CD4-positive, CD25-positive, alpha-beta regulatory T cell (primary cell): ENCODE measurements at places on chromosomes 3 and 15. TPM values are rescaled to one million over a fixed set of nuclear protein-coding genes. Genes with fewer than 3 reads are reported as not detected.
A peak's percentile ranks its signal among the peaks of the same experiment; 100 is the strongest.

- no peak for DNase-seq
Observed at GRCh38 chr3:168341956-168342936, 246.5 kb upstream of the GOLIM4 start.

GRCh38 chr3:12513694-12514446, 29.6 kb downstream of the TSEN2 start:
- no peak for DNase-seq

- no peak for DNase-seq
Observed at GRCh38 chr3:50658416-50658815, 16.3 kb upstream of the DOCK3 start.

DNA sequence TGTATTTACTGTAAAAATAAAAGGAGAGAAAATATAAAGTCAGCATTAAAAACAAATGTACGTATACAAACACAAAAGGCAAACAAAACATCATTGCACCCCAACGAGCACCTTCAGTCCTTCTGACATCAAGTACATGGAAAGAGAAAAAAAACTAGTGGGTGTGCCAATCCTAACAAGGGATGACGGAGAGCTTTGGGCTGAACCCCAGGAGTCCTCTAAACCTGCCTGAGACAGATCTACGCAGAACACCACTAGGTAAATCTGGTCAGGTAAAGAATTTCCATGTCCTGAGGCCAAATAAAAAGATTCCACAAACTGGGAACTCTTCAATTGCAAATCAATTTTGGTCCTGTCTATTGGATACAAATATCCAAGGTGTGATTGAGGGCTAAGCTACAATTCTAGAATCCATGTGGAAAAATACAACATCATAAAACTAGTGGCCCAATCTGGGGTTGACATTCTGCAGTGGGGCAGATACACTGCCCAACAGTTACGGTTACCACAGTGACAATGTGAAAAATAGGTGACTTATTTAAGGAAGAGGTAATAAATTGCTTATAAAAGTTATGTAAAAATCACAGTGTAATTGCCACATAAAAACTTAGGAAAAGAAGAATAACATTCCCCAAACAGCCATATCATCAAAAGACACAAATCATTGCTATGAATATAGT, 14.2 kb downstream of the IFT80 start:
- DNase-seq, result no peak

DNA sequence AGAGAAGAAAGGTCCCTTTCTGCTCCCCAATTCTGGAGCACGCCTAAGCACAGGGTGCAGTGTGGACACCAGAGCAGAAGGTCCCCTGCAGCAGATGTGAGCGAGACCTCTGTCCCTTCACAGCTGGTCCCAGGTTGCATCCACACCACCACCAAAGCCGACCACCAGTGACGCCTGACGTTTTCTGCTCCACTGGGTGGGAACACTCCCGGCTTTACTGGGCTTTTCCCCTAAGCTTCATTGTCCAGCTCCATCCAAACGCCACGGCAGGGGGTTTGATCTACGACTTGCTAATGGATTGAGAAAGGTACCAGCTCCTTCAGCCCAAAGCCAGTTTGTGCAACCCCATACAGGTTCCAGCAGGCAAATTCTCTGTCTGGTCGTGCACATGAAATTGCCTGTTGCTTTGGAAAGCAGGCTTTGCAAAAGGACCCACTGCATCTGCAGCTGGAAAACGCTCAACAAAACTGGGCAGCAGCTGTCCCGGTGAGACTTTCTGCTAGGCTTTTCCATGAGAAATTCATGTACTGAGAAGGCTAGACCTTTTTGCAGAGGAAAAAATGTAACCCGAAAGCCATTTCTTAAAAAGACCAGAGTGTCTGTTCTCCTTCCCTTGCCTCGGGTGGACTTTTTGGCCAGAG, 31.1 kb downstream of the ADAMTS17 start:
- DNase-seq, result no peak

DNA sequence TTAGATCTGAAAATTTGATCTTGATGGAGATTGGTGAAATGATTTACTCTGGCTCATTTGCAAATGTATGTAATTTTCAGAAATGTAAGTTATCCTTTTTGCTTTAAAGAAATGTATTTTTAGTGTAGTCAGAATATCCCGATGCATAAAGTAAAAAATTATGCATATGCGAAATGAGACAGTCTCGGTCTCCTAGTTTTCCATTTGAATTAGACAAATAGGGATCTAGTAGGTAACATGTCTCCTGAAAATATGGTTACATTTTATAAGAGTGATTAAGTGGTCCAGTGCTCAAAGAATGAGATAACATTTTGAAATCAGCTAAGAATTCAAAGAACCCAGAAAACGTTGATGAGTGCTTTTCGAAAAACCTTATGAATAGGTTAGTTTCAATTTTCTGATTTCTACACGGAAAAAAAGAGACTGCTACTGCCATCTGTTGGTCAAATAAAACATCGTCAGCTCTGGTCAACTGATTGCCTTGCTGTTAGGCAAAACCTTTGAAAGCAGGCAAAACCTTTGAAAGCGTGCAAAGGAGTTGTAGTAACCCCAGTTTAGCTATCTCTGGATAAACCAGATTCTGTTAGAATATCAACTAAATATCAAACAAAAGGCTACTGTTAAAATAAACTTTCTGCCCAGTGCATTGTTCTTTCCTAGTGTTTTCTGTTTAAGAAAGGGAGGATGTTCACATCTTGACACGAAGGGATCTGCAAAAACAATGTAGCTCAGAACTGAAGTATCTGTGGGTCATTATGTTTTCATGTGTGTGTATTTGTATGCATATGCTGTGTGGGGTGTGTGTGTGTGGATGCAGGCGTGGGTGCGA, 59.3 kb upstream of the CHMP2B start:
- DNase-seq, result peak; percentile 48

DNA sequence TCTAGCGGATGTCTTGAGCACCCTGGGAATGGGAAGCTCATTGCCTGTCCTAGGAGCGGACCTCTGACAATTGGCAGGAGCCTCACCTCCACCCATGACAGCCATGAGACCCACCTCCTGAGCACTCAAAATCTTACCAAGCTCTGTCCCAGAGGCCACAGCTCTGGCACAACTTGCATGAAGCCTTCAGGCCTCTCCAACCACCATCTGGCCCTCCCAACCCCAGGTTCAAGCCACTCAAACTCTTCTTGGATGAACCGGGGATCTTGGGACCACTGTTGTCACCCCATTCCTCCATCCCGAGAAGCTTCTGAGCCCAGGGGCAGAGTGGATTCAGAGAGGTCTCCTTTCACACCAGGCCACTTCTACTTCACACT, 1.5 kb downstream of the VIPR1 start:
- no peak for DNase-seq

GRCh38 chr3:39358333-39358732, 24.8 kb upstream of the SLC25A38 start:
- peak; percentile 26 for DNase-seq

DNA sequence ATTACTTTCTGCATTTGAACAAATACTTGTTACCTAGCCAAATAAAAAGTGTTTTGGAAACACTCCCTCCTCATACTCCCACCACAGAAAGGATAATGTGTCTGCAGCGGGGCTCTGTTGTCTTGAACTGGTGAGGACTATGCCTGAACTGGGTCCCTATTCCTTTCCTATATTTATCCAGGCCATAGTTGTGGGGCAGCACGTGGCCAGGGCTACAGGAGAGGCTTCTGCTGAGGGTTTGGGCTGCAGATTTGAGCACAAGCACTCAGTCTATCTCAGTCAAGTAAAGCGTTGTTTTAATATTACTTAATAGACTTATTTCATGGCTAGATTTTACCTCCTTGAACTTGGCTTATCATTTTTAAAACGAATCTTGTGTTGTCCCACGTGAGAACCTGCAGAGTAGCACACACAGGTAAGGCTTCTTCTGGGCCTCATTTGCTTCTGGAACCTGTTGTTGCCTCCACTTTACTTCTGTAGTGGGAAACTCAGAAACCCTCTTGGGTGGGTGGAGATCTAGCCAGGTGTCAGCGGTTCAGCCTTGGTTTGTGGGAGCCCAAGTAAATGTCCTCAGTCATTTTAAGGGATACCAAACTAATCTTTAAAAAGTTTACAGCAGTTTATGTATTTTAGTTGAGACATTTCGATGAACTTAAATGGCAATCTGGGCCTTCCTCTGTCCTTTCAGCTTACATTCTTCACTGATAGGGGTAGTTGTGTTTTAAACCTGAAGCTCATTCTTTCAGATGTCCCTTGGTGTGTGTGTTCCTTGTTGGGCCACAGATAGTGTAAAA, 51.1 kb downstream of the TRIM71 start:
- DNase-seq, result no peak

- no peak for DNase-seq
Observed at GRCh38 chr3:172145031-172145686, 105.8 kb downstream of the FNDC3B start.

GRCh38 chr15:33201491-33202231, 7.1 kb upstream of the FMN1 start:
- DNase-seq, result peak; percentile 10

DNA sequence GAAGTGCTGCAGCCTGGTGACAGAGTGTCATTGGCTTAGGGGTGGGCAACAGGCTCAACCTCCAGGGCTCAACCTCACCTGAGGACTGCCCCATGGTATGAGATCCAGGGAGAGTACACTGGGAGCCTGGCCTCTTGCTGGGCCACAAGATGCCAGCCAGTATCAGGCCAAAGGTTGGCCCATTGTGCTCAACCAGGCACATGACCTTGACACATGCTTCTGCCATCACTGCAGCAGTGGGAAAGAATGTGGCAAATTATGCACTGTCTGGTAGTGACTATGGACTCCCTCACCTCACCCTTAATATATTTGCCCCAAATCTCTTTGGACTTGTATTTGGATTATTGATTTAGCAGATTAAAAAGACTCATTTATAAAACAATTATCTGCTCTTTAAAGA, 233.9 kb upstream of the GOLGA6L4 start:
- no peak for DNase-seq

DNA sequence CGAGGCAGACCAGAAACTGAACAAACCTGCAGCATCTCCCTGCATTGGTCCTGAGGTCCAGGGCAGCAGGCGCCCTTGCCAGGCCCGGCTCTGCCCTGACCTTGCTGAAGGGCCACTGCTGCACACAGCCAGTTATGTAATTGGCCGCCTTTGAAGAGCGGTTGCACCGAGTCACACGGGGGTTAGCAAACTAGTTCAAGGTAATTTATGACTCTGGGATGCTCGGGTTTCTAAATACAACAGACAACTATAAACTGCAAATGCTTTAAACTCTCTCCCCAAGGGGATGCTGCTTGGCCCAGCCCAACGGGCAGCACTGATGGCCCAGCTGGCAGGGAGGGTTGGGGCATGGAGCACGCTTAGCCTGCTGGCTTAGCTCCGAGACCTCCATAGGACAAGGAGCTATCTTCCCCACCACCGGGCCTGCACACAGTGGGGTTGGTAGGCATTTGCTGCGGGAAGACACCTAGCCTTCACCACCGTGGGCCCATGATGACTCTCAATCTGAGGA, 60.3 kb upstream of the IQSEC1 start:
- DNase-seq, result no peak

- no peak for DNase-seq
Observed at GRCh38 chr3:134378818-134379217, 4.6 kb upstream of the AMOTL2 start.

- no peak for DNase-seq
Observed at GRCh38 chr3:123141276-123141675, 60.5 kb upstream of the SEC22A start.

DNA sequence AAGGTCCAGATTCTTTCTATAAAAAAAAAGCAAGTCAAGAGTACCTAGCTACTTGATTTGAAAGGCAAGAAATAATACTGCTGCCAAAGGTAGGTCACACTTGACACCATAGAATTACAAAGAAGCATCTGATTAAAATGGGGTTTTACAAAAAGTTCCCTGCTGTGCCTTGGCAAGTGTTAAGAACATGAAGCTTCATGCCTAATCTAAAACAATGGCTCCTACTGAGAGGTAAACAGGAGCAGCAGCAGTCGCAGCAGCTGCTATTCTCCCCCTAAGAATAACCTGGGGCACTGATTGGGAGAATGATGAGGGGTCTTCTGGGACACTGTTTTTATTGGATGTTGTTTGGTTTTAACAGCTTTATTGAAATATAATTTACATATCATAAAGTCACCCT, 14.1 kb downstream of the UBP1 start:
- no peak for DNase-seq

DNA sequence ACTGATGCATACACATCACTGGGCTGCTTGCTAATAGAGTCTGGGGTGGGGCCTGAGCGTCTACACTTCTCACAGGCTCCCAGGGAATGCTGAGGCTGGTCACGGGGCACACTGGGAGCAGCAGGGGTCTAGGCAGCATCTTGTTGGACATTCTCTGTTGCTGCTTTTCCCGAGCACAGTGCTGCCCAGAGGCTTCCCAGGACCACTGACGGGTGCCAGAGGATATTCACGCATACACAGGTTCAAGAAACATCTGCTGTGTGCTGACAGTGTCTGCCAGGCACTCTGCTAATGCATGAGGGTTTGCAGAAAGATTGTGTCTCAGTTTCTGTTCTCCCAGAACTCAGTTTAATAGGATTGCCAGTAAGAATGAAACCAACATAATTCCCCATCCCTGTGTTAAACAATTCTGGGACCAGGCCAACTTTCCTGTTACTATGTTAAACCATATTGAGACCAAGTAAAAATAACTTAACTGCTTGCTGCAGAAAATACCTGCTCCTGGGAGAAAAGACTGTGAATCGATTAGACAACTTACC, 23.9 kb upstream of the BCL2L10 start:
- no peak for DNase-seq

- no peak for DNase-seq
Observed at GRCh38 chr3:171468296-171468906, 8.2 kb upstream of the TNIK start.

- no peak for DNase-seq
Observed at GRCh38 chr3:149340310-149340933, 7.0 kb upstream of the TM4SF18 start.

DNA sequence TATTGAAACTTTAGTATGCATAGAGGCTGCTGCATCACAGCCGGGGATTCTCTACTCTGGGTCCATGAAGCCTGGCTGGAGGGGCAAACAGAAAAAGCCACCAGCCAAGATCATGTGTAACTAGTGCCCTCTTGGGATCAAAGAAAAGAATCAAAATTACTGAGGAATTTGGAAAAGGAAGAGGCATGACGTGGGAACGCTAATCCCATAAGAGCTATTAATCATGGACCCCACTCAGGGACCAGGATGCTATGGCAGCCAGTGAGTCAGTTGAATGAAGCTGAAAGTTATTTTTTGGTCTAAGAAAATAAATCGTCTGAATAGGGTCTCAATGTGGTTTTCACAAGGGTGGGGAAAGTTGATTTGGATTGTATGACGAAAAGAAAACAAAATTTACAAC, 1165.1 kb downstream of the ROBO2 start:
- DNase-seq, result no peak

GRCh38 chr3:33181229-33181628, 37.4 kb downstream of the SUSD5 start:
- DNase-seq, result no peak

The INKA1 gene
- total RNA-seq, result 1.2 TPM

The CD80 gene
- total RNA-seq, result 24.2 TPM

The HTR3E gene
- total RNA-seq, result not detected

The GASK1A gene
- not detected for total RNA-seq

The THAP10 gene
- total RNA-seq, result not detected

The NCBP2 gene
- 46.0 TPM for total RNA-seq
